IPS-NIHi11 (cell line): ENCODE measurements at places on chromosomes 3 and 15.
A peak's percentile ranks its signal among the peaks of the same experiment; 100 is the strongest.

GRCh38 chr3:193869221-193870201 lies 266.4 kb upstream of the HES1 start:
- peak; percentile 81 for DNase-seq

DNA sequence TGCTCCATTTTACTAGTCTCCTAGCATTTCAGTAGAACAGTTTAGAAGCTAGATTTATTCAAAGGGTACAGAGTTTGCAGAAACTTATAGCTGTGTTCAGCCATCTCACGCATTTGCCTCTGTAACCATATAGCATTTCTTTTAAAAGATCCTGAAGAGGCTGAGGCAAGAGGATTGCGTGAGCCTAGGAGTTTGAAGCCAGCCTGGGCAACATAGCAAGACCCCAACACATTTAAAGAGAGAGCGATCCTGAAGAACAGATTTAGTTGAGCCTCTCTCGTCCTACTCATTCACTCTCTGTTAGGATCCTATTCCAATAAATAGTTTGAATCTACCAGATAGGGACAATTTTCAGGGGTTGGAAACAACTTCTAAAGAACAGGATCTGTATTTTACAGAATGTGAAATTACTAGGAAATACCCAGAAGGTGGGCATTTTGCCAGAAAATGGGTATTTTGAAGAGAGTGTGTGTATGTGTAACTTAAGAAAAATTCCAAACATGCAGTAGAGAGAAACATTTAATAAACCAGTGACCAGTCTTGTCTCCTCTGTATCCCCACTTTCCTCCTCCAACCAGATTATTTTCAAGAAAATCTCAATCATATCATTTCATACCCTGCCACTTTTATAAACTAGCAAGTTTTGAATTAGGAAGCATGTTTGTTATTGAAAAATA lies 4.5 kb downstream of the EIF3J start:
- DNase-seq: no peak

GRCh38 chr15:81894061-81894460 lies 151.8 kb downstream of the MEX3B start:
- no peak for DNase-seq

DNA sequence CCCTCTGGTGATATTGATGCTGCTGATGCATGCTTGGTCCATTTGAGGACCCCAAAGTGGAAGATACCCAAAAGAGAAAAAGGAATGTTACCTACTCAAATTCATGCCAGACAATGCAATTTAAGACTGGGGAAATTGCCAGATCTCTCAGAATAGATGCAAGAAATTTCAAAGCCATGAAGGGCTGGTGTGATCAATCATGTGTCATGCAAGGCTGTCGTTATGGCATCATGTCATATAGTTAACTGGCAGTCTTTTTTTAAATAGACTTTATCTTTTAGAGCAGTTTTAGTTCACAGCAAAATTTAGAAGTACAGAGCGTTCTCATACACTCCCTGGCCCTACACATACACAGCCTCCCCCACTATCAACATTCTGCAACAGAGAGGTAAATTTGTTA lies 53.1 kb upstream of the ABHD2 start:
- DNase-seq: no peak

DNA sequence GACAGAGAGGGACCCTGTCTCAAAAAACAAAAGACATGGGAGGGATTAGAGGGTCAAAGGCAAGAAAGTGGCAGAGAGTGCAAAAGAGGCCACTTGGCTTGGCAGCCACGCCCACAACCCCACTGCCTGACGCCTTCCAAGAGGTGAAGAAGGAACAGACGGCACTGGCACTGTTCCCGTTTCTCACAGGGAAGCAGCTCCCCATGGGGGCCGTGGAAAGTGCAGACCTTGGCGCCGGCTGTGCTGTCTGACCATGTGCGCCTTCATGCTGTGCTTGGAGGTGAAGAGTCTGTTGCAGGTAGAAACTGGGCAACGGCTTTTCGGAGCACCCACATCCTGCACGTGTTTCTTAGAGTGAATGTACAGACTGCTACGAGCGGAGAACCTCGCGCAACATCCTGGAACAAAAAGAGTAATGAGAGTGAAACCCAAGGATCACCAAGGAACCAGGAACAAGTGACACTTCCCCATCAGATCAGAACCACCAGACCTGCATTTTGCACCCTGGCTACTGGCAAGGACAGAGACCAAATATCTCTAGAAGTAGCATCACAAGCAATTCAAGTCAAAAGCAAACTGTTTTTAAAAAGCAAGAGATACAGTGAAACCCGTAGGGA lies 9.7 kb downstream of the ZXDC start:
- no peak for DNase-seq

GRCh38 chr15:74497584-74497983 lies 36.6 kb upstream of the UBL7 start:
- no peak for DNase-seq

DNA sequence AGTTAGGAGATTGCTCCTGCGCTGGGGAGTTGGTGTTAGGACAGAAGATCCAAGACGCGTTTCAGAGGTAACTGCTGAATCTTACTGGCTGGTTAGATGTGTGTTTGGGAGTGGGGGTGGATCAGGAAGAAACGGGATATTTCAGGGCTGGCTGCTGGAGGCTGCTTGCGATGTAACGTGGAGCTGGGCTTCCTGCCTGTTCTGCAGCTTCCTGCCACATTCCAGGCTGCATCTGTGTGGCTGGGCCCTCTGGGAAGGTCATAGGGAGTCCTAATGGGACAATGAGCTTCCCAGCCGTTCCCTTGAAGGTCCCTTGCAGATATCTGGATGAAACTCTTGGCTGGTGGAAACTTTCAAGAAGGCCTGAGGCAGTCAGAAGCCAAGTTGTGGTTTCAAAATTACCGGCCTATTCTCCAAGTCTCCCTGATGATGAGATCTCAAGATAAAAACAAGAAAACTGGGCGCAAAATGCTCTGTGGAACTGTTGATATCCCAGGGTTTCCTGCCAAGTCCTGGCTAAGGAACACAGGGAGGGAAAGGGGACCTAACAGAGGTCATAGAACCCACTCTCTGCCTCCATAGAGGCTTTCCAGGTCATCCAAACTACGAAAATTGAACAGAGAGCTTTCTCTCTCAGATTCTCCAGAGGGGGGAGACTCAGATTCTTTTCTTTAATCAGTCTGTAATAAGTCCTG lies 67.0 kb downstream of the NOX5 start:
- no peak for DNase-seq

- no peak for DNase-seq
Measured at GRCh38 chr3:76021376-76021775, 236.0 kb upstream of the ZNF717 start.
